ENCODE measurements at places on chromosomes 5 and 9.

DNA sequence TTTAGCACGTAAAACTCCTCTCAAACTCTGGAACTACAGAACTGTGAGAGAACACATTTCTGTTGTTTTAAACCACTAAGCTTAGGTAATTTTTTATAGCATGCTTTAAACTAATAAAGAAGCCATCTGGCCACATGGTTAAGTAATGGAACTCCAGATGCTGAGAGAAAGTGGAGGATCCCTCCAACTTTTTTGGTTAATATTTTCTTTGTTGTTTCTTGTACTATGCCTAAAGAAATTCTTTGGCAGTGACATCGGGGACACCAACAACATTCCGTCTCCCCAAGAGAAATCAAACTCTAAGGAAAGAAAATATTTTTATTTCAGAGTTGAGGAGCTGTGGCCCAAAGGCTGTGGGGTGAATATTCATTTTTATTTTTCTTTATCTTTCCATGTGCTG is 734.8 kb upstream of the CDH9 start:
- no peak for DNase-seq

GRCh38 chr9:136021171-136021871 is 60.1 kb upstream of the UBAC1 start:
- no peak for DNase-seq

DNA sequence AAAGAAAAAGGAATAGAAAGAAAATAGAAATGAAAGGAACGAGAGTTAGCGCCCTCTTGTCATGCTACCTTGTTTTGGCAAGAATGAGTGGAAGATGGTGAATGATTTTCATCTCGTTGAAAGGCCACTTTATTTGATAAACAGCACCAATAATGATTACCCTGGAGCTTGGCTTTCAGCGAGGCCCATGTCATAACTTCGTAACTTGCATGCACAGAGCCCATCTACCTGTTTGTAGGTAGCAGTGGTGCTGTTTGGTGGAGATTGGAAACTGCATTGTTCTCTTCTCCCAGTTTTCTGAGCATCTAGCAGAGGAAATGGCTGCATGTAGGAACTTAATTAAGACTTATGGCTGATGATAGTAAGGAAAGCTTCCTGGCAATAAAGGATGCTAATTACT is 59.3 kb downstream of the NPR3 start:
- DNase-seq: no peak

GRCh38 chr5:98121036-98121936 is 652.2 kb upstream of the RGMB start:
- DNase-seq: no peak

GRCh38 chr5:102578362-102578761 is 79.6 kb upstream of the SLCO6A1 start:
- no peak for DNase-seq

GRCh38 chr9:20524776-20525175 is 97.5 kb downstream of the MLLT3 start:
- no peak for DNase-seq

GRCh38 chr5:133367984-133368383 is 244.4 kb downstream of the FSTL4 start:
- DNase-seq: no peak
